ENCODE measurements at places on chromosomes 5 and 9. TPM values are rescaled to one million over a fixed set of nuclear protein-coding genes. Genes with fewer than 3 reads are reported as not detected.

The ASPN gene
- 9.0 TPM for polyA plus RNA-seq

The ITK gene
- 0.90 TPM for polyA plus RNA-seq

- no peak for DNase-seq
Observed at GRCh38 chr9:109517901-109518377, 19.8 kb upstream of the PTPN3 start.

DNA sequence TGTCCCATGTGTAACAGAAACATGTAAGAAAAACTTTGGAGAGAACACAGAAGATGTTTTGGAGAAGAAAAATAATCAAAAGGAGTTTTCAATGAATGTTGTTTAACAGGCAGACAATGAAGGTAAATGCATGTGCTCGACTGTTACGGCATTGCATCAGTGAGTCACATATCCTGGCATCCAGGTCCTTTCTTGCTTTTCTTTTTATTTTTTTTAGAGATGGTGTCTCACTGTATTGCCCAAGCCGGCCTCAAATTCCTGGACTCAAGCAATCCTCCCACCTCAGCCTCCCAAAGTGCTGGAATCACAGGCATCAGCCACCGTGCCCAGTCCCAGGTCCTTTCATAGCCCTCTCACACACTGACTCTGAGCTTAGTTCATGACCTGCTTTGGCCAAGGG, 181.8 kb downstream of the DTWD2 start:
- DNase-seq: no peak

The TERT gene
- polyA plus RNA-seq: 0.48 TPM

The FANCC gene
- 23.8 TPM for polyA plus RNA-seq

GRCh38 chr5:134545070-134545868, 19.8 kb downstream of the JADE2 start:
- peak; percentile 76 for DNase-seq

DNA sequence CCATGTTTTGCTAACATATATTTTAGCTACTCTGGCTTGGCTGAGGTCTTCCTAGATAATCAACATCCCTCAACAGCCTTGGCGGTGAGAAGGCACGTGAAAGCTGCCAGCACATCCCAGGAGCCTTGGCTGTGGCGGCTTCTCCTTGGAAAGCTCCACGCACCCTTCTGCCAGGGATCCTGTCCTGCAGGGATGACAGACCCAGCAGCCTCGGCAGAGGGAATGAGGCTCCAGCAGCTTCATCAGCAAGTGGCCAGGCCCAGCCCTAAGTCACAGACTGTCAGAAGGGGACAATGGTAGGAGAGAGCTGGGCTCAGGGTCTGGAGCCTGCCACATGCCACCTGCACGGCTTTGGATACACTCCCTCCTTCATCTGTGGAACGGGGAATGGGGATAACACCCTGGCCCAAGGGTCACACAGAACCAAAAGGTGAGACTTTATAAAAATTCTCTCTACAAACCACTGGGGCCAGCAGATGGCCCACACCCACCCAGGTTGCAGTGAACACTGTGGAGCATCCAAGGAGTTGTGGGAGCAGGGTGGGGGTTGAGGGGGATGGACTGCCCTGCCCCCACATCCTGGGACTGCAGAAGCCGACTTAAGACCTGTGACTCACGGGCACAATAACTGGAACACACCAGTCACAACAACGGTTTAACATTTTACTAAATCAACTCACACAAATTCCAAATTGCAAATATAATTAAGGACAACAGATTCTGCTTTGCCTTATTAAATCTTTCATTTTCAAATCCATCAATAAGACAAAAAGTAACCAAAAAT, 65.1 kb downstream of the MACROH2A1 start:
- DNase-seq: no peak

The C9orf43 gene
- 0.51 TPM for polyA plus RNA-seq

DNA sequence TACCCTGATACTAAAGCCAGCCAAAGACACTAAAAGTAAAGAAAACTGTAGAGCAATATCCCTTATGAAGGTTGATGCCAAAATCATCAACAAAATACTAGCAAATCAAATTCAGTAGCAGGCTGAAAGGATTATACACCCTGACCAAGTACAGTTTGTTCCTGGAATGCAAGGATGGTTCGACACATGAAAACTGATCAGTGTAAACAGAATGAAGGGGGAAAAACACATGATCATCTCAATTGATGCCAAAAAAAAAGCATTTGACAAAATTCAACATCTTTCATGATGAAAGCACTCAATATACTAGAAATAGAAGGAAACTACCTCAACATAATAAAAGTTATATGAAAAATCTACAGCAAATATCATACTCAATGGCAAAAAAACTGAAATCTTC, 43.5 kb upstream of the LRRC14B start:
- no peak for DNase-seq

GRCh38 chr5:74464512-74465209, 175.9 kb downstream of the ENC1 start:
- peak; percentile 81 for DNase-seq

DNA sequence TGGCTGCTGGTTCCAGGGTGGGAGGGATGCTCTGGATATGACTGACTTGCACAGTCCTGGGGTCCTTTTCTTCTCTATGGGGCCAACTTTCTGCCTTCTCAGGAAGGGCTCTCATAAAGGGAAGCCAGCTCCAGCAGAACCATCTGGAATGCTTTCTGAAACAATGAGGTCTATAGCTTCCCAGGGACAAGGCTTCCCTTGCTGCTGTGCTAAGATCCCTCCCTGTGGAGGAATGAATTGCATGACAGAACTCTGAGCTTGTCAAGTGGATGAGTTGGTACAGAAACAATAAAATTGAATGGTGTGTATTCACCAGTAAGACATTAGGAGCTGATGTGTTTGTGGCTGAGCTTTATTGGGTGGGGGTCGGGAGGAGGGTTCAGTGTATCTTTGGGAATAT, 19.8 kb downstream of the CKMT2 start:
- no peak for DNase-seq

DNA sequence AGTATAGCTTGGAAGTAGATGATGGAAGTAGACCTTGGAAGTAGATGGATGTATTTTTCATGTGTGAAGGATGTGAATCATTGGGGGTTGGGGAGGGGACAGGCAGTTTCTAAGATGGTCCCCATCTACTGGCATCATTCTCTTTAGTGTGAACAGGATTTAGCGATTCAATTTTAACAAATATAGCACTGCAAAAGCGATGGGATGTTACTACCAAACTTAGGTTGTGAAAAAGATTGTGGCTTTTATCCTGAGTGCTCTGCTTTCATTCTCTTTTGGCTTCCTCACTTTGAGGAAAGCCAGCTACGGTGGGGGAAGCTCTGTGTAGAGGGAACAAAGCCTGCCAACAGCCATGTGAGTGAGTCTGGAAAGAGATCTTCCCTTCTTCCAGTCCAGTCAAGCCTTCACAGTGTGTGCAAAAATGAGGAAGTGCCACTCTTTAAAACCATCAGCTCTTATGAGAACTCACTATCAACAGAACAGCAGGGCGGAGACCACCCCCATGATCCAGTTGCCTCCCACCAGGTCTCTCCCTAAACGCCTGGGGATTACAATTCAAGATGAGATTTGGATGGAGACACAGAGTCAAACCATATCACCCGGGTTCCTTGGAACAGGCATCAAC, 441.4 kb downstream of the SH3GL2 start:
- DNase-seq: no peak

- DNase-seq: no peak
Observed at GRCh38 chr5:76152161-76152560, 69.0 kb downstream of the SV2C start.

DNA sequence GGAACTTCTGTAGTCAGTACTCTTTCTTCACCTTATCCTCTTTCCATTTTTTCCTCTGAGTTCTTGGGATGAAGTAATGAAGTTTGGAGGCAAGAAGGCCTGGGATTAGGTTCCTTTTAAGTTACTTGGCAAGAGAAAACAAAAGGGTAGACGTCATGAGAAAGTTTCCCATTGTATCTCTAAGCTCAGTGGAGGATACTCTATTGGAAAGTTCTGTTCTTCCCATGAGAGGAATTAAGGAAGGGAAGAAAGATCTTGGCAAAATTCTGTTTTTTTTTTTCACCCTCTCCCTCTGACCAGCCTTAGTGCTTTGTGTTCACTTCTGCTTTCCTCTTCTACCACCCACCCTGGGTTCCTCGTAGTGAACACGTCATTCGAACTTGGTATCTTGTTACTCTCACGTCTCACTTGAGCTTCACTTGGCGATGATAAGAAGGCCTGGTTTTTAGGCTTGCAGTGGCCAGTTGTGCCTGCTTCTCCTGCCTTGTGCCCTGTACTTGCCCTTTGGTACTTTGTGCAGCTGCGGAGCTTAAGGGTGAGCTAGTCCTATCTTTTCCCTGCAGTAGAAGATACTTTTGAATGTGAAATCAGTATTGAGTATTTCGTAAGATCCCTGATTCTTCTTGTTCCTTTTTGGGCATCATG, 67.0 kb downstream of the ARHGAP26 start:
- no peak for DNase-seq

- DNase-seq: no peak
Observed at GRCh38 chr5:65816729-65817128, 94.7 kb downstream of the NLN start.

DNA sequence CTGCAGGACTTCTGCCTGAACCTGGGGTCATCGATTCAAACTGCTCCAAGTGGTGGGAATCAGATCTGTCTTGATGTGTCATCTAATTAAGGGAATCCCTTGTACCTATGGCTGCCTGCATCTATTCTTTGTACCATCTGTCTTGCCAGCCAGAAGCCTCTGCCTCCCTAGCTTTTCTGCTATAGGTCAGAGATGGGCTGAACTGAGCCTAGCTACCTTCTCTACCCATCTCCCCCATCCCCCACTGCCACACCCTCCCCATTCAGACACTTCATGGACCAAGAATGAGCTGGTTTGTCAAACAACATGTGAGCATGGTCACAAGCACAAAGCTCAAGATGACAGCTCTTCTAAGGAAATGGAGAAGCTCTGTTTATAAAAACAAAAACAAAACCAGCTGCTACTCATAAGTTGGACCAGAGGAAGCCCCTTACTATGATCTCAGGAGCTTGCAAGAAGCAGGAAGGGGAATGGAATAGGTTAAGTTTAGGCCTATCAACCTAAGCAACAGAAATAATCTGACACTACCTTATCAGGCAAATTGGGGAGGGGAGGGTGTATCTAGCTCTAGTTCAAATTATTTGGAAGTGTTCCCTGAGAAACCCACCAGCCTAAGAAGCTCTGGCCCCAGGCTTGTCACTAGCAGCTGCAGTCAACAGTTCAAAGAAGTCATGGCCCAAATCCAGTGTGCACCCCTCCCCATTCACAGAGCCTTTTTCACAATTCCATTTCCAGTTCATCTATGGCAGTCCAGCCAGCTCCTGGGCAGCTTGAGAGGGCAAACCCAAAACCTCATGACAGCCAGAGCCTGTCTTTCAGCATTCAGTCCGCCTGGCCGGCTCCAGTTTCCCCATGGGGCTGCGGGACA, 29.9 kb downstream of the SKP1 start:
- no peak for DNase-seq

DNA sequence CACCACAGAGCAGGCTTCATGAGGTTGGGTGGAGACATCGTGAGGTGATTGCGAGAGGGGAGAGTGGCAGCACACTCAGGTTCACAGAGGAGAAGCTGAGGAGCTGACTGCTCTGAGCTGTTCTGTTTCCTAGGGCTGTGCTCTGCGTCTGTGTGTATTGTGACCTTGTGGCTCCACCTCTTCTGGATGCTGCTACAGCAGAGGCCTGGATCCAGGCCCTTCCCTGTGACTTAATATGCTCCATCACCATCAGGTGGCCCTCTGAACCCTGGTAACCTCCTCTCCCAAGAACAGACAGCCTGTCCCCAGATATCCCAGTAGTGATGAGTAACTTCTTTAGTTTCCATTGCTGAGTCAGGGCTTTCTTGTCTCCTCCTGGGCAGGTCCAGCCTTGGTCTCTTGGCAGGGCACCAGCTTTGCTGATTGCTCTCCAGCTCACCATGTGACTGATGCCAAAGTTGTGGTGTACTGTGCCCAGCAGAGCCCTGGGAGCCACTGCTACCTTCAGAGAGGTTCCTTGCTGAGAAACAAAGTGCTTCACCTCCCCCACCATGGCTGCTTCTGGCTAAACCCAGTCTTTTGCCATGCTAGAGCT, 212.8 kb upstream of the CHD1 start:
- DNase-seq: no peak

DNA sequence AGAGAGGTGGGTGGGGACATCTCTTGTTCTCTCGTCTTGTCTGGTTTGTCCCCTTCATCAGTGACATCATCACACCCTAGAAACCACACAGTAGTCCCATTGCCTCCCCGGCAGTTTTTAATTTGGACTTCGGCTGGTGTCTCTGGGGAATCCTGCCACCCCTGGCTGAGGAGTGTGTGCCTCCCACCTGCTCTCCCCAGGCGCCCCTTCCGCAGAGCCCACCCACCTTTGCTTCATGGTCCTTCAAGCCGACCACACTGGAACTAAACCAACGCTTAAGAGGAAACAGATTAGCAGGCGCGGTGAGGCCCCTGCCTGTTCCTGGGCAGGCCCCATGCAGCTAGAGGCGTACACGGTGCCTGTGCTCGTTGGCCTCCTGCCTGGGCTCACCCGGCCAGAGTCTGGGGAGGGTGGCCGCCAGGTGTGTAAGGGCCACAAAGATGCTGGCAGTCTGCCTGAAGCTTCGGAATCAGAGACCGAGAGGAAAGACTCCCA, 107.6 kb upstream of the SPRY4 start:
- no peak for DNase-seq

GRCh38 chr9:100486479-100487176, 13.7 kb downstream of the TMEFF1 start:
- DNase-seq: no peak

The GPRIN1 gene
- 1.2 TPM for polyA plus RNA-seq

The EQTN gene
- polyA plus RNA-seq: 0.44 TPM

The PCA3 gene
- 0.41 TPM for polyA plus RNA-seq

The TAF11L10 gene
- polyA plus RNA-seq: not detected

The PPP2R2B gene
- polyA plus RNA-seq: 0.16 TPM

DNA sequence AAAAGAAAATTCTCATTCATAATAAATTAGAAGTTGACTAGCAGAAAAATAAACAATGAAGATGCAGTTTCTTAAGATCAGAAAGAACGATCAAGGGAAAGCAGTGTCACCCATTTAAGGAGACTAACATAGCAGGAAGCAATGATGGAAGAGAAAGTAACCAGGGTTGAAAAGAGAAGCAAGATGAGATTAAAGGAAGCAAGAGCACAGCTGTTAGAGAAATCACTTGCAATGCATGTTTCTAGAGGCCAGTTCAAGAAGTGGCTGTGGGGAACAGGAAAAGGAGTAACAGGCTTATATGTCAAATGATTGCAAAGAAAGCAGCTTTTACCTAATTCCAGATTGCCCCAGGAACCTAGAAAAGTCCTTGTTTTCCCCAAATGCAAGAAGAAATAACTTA, 46.8 kb upstream of the SLC1A1 start:
- no peak for DNase-seq

The SPATA31E1 gene
- not detected for polyA plus RNA-seq

- peak; percentile 78 for DNase-seq
Observed at GRCh38 chr5:157912621-157913325, 53.8 kb upstream of the CLINT1 start.

The FOXI1 gene
- polyA plus RNA-seq: not detected

GRCh38 chr5:53922508-53923498, 362.4 kb downstream of the NDUFS4 start:
- no peak for DNase-seq

- DNase-seq: peak; percentile 79
Observed at GRCh38 chr9:16191691-16192402, 639.0 kb downstream of the CCDC171 start.

The BNC2 gene
- 10.7 TPM for polyA plus RNA-seq
